ENCODE measurements at places on chromosomes 16 and 17. TPM values are rescaled to one million over a fixed set of nuclear protein-coding genes. Genes with fewer than 3 reads are reported as not detected.
A peak's percentile ranks its signal among the peaks of the same experiment; 100 is the strongest.

CEP295NL gene
- polyA plus RNA-seq, result not detected

TPSAB1 gene
- not detected for polyA plus RNA-seq

HSD17B1 gene
- polyA plus RNA-seq, result 9.6 TPM

MILR1 gene
- polyA plus RNA-seq, result not detected

SHBG gene
- polyA plus RNA-seq, result 0.32 TPM

CYGB gene
- 15.0 TPM for polyA plus RNA-seq

HBA2 gene
- polyA plus RNA-seq, result not detected

CHP2 gene
- not detected for polyA plus RNA-seq

DNA sequence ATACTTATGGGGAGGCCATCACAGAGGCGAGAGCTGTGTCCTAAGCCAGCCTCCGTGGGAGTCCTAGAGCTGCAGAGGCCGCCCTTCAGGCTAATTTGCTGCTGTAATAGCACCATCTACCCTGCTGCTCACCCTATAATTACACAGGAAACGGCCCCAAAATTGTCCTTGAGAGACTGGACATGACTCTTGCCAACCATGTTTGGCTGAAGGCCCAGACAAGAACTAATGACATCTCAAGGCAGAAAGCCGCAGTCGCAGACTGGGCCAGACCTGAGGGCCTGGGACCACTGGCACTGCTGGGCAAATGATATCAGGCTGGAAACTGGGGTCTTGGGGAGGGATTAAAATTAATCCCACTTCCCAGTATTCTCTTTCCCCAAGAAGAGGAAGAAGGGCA lies 24.1 kb downstream of the PSMD7 start:
- no peak for DNase-seq

DNA sequence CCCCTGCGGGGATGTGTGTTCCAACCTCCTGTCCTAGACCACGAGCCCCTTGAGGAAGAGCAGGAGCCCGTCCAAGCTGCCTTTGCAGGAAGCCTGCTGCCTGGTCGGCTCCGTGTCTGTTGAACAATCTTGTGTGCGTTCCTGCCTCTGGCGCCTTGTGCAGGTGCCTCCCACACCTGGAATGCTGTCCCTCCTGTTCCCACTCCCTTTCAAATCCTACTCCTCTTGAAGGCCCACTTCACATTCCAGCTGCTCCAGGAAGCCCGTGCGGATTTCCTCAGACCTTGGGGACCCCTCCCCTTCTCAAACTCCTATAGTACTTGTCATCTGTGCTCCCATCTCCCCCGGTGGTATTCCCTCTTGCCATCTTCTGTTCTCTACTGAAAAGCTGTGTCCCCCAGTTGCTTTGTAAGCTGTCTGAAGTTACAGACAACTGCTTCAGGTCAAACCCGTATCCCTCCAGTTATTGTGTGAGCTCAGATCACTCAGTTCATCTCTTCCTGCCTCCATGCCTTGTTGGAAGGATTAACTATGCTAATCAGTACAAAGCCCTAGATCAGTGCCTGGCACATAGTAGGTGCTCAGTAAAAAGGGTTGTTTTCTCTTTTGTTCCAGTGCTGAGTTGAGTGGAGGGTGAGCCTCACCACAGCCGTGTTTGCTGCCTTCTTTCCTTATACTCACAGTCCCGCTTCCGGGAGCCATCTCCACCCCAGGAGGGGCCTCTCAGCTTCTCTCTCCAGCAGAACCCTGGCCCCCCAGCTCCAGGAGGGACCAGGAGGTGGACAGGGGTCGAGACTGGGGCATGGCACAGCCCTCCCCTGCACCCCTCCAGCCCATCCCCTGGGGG lies 241.8 kb upstream of the CIBAR2 start:
- no peak for DNase-seq

GRCh38 chr16:53689636-53690035 lies 14.0 kb downstream of the RPGRIP1L start:
- DNase-seq, result peak; percentile 69

- no peak for DNase-seq
Measured at GRCh38 chr16:20610211-20610891, 34.2 kb upstream of the ACSM2B start.

DNA sequence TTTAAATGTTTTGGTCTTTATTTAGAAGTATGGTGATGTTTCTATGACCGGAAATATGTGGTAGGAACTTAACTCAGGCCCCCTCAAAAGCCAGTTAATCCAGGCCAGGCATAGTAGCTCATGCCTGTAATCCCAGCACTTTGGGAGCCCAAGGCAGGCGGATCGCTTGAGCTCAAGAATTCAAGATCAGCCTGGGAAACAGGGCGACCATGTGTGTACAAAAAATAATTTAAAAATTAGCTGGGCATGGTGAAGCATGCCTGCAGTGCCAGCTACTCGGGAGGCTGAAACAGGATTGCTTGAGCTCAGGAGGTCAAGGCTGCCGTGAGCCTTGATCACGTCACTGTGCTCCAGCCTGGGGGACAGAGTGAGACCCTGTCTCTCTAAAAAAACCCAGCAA lies 10.3 kb downstream of the RSL1D1 start:
- DNase-seq, result no peak

DNA sequence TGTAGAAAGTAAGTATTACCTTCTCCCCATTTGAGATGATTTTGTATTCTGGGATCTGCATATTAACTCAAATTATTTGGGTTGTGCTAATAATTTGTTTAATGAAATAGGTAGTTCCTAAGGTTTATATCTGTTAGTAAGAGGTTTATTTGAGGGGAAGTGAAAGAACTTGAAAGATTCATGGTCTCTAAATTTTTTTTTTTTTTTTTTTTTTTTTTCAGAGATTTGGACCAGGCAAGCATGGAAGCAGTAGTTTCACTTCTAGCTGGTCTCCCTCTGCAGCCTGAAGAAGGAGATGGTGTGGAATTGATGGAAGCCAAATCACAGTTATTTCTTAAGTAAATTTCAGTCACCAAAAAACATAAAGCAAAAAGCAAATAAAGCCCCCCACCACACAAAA lies 65.2 kb downstream of the OMG start:
- DNase-seq, result no peak

DNA sequence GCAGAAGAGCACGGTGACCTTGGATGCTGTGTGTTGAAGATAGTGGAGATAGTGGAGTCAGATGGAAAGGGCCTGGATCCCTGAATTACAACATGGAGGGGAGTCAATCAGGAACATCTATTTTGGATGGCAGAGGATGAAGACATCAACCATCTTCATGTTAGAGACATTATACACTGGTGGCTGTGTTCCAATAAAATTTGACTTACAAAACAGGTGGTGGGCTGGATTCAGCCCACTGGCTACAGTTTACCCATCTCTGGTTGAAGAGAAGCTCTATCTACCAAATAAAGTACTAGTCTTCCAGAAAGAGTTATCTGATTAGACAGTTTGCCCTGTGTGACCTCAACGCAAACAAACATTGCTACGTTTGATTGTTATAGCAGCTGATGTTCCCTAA lies 247.2 kb downstream of the XYLT1 start:
- no peak for DNase-seq

GRCh38 chr16:67543036-67543435 lies 14.4 kb downstream of the RIPOR1 start:
- no peak for DNase-seq

- DNase-seq, result no peak
Measured at GRCh38 chr17:855569-855968, 73.4 kb downstream of the MRM3 start.

DNA sequence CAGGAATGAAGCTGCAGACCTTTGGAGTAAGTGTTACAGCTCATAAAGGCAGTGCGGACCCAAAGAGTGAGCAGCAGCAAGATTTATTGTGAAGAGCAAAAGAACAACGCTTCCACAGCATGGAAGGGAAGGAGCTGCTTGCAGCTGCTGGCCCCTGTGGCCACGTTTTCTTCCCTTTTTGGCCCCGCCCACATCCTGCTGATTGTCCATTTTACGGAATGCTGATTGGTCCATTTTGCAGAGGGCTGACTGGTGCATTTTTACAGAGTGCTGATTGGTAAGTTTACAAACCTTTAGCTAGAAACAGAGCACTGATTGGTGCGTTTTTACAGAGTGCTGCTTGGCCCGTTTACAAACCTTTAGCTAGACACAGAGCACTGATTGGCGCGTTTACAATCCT lies 841.5 kb downstream of the CDH11 start:
- no peak for DNase-seq

- DNase-seq, result no peak
Measured at GRCh38 chr17:36812762-36813161, 124.5 kb upstream of the LHX1 start.

GRCh38 chr16:23724096-23724784 lies 11.2 kb upstream of the ERN2 start:
- DNase-seq, result no peak

GRCh38 chr16:67517661-67518423 lies 10.8 kb upstream of the RIPOR1 start:
- DNase-seq, result no peak

DNA sequence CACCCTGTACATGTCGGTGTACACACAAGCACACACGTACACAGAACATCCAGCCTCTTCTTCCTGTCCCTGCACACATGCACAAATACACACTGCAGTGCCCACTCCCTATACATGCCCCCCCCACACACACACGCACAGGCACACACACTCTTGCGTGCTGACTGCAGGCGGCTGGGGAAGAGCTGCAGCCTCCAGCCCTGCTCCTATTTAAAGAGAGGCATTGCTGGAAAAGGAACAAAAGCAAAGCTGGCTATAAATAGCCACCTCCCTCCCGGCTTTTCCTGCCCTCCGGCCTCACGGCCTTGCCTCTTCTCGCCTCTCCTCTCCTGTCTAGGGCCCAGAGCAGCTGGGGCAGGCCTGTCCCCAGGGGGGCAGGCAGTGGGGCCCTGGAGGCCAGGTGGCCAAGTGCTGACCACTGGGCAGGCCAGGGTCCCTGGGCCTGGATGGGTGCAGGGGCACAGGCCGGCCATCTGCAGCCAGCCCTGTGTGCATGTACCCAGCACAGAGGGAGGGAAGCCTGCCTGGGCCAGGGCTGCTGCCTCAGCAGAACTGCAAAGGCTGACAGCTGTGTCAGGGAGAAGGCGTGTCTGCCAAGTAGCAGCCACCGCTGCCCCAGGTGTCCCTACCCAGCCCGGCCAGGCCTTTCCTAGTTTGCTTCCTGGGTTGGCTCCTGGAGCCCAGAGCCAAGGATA lies 25.4 kb downstream of the RTN4RL1 start:
- no peak for DNase-seq

GRCh38 chr17:39804839-39805238 lies 59.3 kb downstream of the IKZF3 start:
- DNase-seq, result no peak

GRCh38 chr16:4649744-4650442 lies 25.3 kb downstream of the MGRN1 start:
- DNase-seq, result no peak

DNA sequence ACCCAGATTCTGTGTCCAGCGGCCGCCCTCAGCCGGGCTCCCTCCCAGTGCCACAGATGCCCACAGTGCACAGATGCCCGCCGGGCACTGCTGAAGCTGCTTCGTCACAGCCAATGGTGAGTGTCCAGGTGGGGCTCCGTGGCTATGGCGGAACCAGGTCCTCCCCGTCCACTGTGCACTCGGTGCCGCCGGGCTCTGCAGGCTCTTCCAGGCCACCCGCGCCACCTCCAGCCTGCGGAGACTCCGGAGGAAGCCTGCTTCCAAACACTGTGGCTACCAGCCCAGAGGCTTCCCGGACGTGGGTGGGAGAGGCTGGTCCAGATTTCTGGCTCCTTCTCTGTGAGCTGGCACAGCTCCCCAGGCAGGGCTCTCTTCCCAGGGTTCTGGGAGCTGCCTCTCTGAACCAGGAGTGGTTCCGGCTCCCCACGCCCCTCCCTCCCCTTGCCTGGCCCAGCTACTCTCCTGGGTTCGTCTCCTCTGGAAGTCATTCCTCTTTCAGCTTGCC lies 2.8 kb upstream of the PYCR1 start:
- no peak for DNase-seq

GRCh38 chr17:38768417-38768816 lies 15.9 kb downstream of the PSMB3 start:
- no peak for DNase-seq

Measured in foreskin keratinocyte (primary cell).